Left forelimb (tissue), 1 donor: ENCODE measurements at places on chromosomes 4 and X.

- DNase-seq = no peak
These were observed 819.5 kb downstream of the TECRL start for GRCh38 chr4:63589796-63590195.

GRCh38 chr4:2714061-2714770, 41.9 kb downstream of the TNIP2 start:
- DNase-seq = no peak

DNA sequence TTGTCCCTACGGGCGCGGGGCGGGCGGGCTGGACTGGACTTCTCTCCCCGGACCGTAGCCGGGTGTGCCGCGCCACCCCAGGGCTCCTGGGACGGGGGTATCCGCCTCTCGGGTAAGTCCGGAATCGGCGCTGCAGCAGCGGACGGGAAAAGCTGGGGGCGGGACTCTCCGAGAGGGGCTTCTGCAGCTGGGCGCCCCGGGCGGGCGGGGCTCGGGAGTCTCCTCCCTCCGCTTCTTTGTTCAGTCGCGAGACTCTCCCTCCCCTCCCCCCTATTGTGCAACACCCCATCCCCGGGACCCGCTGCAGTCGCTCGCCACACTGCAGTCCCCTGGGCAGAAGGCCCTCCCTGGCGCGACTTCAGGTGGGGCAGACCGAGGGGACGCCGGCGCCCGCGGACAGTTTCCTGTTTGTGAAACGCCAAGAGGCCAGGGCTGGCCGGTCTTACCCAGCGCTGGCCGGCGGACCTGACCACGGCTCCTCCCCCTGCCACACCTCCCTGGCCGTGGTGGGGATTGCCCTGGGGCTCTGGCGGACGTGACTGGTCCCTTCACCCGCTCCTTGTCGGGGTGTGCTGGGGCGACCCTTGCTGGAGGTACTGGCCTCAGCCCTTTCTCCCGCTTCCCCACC, 966 bp downstream of the CCNG2 start:
- peak; percentile 95 for DNase-seq

DNA sequence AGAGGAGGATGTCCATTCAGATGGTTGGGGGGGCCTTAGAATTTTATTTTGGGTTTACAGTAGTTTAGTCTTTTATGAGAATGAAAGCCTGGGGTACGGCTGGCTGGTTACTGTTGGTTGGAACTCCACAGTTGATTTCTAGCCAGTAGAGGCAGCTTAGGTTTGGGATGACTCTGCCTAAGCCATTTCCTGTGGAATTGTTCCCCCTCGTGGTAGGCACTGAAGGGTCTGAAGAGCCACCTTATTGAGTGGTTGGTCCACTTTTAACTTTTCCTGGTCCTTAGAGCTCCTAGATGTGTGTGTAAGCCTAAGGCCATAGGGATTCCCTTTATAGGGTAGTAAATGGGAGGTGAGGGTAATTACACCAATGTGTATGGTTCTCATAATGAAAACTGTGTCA, 19.7 kb downstream of the SPIN3 start:
- no peak for DNase-seq

GRCh38 chr4:123017636-123018395, 95.4 kb upstream of the NUDT6 start:
- DNase-seq = no peak

- no peak for DNase-seq
These were observed 882 bp downstream of the MRFAP1 start for GRCh38 chr4:6641164-6641970.

DNA sequence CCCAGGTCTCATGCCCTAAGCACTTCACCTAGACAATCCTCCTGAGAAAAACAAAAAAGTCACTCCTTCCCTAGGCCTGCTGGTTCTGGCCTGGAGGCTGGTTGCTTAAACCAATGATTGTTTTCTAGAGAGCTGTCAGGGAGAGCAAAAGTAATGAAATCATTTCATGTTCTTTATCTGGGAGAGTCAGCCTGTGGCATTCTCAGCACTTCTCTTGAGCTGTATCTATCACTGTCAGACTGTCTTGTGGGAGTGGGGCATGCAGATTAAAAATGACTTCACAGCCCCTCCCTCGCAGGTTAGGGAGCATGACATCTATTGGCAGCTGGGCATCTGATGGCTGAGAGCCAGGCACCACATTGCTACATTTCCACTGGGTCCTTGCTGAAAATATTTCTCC, 20.4 kb upstream of the TMEM154 start:
- DNase-seq = no peak

DNA sequence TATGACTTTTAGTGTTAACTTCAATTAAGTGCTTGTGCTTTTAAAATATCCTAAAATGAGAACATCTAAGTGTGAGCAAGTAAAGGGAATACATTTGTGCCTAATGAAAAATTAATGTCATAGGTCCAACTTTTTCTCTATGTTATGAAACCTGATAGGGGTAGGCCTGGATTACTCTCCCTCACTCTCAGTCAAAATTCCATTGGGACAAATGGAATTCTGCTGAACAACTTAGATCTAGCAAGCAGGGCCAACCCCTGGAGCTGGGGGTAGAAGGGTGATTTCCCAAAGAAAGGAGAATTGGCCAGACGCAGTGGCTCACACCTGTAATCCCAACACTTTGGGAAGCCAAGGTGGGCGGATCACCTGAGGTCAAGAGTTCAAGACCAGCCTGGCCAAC, 67.4 kb downstream of the EDNRA start:
- DNase-seq = no peak

- DNase-seq = no peak
These were observed 91.5 kb upstream of the ZNF827 start for GRCh38 chr4:146029939-146030710.

GRCh38 chrX:78493180-78493579, 165.8 kb upstream of the CYSLTR1 start:
- DNase-seq = no peak

DNA sequence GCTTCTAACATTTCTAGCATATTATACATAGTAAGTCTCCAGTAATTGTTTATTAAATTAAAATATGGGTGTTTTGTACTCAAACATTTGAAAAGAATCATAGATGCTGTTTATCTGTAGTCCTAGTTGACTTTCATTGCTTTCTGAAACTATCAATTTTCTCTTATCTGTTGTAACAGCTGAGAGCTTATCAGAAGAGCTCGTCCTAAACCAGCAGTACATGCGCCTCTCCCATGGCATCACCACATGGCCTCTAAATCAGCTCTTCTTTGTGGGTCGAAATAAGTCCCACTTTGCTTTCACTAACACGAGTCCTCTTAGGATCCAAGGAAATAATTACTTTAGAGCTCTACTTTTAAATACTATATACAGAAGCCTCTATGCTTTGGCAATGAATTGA, 55.1 kb downstream of the PPP3CA start:
- no peak for DNase-seq

- DNase-seq = peak; percentile 72
These were observed 837 bp downstream of the DCHS2 start for GRCh38 chr4:154490583-154491340.

- no peak for DNase-seq
These were observed 105.0 kb upstream of the PAQR3 start for GRCh38 chr4:79044141-79044659.
